ENCODE measurements at places on chromosomes 3 and 15.

GRCh38 chr15:62779036-62779770, 263.3 kb upstream of the TPM1 start:
- H3K27me3 ChIP-seq: no peaks in the 10 kb centered on the region
- H3K27ac ChIP-seq: no peak overlapping the region
- H3K36me3 ChIP-seq: peaks cover 4% of the 10 kb centered on the region
- no peak for DNase-seq
- H3K4me1 ChIP-seq: peaks cover 8% of the 10 kb centered on the region

DNA sequence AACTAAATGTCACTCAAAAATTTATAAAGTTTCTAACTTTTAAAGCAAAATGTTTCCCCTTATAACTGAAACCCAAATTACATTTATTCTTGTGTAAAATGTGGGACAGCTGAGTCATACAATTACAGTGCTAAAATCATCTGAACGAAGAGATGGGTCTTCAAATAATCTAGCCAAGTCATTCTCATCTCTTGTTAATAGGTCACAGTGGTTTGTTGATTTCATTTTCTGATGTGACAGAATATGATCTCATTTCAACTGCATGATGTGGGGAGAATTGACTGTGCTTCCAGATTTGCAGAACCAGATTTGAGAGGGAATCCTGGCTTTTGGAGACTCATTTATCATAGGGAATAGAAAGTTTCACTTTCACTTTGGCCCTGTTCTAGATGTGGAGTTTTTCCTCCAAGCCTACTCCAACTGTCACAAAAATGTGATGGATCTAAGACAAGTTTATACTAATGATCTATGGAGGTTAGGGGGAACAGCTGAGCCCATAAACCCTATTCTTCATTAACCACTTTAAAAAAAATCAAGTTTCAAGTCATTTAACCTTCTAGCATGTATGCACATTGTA, 685.0 kb downstream of the PDCD6IP start:
- H3K27me3 ChIP-seq: no peaks in the 10 kb centered on the region
- peak overlapping the region; percentile 32 for H3K4me3 ChIP-seq
- H3K36me3 ChIP-seq: no peaks in the 10 kb centered on the region
- no peaks in the 10 kb centered on the region for H3K4me1 ChIP-seq
- DNase-seq: no peak
- H3K27ac ChIP-seq: no peak overlapping the region

DNA sequence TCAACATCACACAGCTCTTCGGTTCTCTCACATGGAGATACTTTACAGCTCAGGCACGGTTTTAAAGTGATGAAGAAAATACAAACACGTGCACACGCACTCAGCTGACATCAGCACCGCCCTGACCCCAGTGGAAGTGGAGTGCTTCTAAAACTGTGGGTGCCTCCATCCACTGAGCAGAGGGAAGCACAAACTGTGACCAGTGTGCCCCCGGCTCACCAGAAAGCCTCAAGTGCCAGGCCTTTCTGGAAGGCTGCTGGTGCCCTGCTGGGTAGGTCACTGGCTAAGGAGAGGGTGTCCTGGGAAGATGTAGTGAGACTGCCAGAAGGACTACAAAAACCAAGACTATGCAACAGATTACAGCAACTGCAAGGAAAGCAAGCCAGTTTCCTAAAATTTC, 78.5 kb downstream of the OCA2 start:
- no peak overlapping the region for H3K4me3 ChIP-seq
- DNase-seq: no peak
- no peak overlapping the region for H3K27ac ChIP-seq
- H3K27me3 ChIP-seq: no peaks in the 10 kb centered on the region

DNA sequence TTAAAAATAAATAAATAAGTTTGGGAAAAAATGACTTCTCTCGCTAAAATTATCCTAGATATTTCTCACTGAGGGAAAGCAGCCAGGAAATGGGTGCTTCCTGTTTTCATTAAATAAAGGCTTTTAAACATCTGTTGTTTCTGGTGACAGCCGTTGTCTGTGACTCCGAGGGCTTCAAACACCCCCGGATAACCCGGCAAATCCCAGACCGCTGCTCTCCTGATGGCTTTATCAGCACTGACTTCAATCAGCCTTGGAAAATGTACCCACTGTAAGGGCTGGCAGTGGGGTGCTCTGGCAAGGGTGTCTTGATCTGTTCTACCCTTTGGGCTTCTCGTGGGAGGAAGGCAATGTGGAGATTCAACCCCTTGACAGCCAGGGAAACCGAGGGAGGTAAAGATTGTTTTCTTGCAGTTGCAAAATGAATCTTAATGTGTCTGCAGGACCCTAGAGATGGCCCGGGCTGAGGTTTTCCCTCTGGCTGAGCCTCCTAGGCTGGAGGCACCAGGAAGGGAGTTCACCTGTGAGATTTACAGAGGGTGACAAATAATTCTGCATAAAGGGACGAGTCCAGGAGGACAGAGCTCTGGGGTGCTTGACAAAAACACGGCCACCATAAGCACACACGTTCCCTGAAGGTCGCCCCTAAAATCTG, 33.6 kb upstream of the SEC13 start:
- no peak overlapping the region for H3K4me3 ChIP-seq
- no peak for DNase-seq
- no peak overlapping the region for H3K27ac ChIP-seq
- no peaks in the 10 kb centered on the region for H3K36me3 ChIP-seq
- peaks cover 4% of the 10 kb centered on the region for H3K4me1 ChIP-seq

- H3K27ac ChIP-seq: no peak overlapping the region
- H3K27me3 ChIP-seq: no peaks in the 10 kb centered on the region
- no peak for DNase-seq
- H3K4me1 ChIP-seq: no peaks in the 10 kb centered on the region
- peaks cover 34% of the 10 kb centered on the region for H3K36me3 ChIP-seq
Observed at GRCh38 chr3:130687327-130687726, 59.3 kb downstream of the PIK3R4 start.

DNA sequence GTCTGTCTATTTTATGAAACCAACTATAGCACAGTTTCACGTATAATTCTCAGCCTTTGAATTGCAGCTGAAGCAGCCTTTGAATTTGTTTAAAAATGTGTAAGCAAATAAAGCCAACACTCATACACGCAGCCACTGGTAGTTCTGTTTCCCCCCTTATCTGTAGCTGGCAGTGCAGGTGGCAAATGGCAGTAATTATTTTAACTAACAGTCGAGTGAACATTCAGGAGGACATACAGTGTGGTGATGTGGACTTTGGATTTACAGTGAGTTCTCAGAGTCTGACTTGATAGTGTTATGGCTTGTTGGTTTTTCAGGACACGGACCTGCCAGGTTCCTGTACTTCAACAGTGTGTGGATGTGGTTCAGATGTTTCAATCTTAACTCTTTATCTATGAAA, 64.0 kb upstream of the SKOR1 start:
- no peaks in the 10 kb centered on the region for H3K36me3 ChIP-seq
- DNase-seq: no peak
- H3K4me3 ChIP-seq: no peak overlapping the region

- no peaks in the 10 kb centered on the region for H3K4me1 ChIP-seq
- no peak for DNase-seq
- no peaks in the 10 kb centered on the region for H3K36me3 ChIP-seq
- H3K27ac ChIP-seq: no peak overlapping the region
- H3K27me3 ChIP-seq: no peaks in the 10 kb centered on the region
- H3K4me3 ChIP-seq: no peak overlapping the region
Observed at GRCh38 chr3:27311400-27311799, 57.8 kb downstream of the NEK10 start.

DNA sequence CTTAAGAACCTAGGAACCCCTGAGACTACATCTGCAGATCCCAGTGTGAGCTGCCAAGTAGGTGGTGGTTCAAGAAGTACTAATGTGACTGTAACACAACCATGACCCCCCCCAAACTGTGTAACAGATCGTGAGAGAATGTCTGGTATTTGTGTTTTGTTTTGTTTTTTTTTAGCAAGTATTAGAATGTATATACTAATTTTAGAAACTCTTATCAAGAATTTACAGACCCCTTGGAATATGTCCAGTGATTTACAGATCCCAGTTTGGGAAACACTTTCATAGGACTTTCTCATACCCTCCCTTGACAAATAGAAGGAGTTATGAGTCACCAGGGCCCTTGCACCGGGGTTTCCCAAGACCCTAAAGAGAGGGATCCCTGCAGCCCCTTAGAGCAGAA, 79.8 kb downstream of the SEMA5B start:
- H3K4me1 ChIP-seq: peaks cover 44% of the 10 kb centered on the region
- H3K36me3 ChIP-seq: no peaks in the 10 kb centered on the region
- no peak overlapping the region for H3K4me3 ChIP-seq
- no peaks in the 10 kb centered on the region for H3K27me3 ChIP-seq

DNA sequence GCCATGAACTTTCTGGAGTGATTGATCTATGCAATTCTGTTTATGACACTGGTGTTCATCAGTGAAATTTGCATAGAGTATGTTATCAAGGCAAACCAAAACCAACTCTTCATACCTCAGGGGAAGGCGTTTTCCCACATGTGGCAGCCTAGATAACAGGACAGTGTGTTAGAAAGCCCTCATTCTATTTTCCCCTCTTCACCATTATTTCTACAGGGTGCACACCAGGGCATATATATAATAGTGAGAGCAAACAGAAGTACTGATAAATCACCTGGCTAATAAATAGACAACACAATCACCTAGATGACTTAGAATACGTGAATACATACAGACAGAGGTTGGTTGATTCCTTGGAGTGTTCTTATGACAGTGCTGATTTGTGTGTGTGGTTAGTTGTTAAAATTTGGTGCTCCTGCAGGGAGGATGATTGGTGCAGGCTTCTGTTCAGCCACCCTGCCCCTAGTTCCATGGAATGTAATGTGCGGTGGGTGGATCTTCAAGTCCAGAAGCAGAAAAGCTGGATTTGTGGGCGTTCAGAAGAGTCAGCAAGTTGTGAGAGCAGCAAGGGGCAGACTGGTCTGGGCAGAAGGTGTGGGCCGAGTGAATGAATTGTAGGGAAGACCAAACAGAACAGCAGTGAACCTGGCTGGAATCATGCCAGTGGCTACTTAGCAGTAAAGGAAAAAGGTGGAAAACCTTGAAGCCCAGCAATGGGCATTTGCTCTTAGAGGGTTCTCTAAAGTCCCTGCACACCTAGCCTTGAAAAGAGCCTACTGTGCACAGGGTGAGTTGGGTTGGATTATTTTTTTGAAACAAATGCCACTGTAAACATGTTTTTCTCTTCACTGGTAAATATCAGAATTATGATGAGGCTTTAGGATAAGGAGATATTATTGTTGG, 11.7 kb upstream of the RARRES1 start:
- H3K27me3 ChIP-seq: no peaks in the 10 kb centered on the region
- H3K4me1 ChIP-seq: no peaks in the 10 kb centered on the region
- DNase-seq: no peak

DNA sequence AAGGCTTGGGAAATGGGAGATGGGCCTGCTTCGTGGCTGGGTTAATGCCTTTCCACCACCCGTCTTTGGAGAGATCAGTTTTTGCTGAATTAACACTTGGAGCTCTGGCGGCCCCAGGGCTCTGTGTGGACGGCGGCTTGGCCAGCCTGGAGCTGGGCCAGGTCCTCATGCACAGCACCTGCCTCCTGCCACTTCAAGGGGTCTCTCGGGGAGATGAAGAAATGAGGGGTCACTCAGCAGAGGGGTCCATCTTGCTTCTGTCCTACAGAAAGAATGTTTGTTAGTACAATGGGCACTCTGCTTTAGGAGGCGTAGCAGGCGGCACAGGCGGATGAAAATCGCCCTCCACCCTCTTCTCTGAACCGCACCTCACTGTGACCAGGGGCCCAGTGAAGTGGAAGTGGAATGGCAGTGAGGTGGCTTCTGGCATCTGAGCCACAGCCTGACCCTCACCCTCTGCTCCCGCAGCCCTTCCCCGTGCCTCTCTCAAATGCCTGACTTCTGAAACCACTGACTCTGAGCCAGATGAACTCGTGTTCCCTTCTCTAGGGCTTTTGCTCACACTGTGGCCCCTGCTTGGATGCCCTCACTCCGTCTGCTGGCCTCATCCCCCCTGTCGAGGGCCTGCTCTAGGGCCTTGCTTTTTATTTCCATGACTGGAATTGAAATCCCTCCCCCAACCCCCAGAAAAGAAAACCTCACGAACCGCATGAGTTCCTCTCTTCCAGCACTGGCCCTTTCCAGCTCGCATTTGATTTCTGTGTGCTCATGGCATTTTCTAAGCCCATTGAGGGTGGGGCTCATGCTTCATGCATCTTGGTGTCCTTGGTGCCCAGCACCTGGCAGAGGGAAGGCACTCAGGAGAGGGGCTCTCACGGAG, 42.2 kb downstream of the CHDH start:
- H3K27me3 ChIP-seq: no peaks in the 10 kb centered on the region
- no peak overlapping the region for H3K4me3 ChIP-seq
- no peaks in the 10 kb centered on the region for H3K36me3 ChIP-seq
- H3K4me1 ChIP-seq: peaks cover 15% of the 10 kb centered on the region
- peak; percentile 49 for DNase-seq

DNA sequence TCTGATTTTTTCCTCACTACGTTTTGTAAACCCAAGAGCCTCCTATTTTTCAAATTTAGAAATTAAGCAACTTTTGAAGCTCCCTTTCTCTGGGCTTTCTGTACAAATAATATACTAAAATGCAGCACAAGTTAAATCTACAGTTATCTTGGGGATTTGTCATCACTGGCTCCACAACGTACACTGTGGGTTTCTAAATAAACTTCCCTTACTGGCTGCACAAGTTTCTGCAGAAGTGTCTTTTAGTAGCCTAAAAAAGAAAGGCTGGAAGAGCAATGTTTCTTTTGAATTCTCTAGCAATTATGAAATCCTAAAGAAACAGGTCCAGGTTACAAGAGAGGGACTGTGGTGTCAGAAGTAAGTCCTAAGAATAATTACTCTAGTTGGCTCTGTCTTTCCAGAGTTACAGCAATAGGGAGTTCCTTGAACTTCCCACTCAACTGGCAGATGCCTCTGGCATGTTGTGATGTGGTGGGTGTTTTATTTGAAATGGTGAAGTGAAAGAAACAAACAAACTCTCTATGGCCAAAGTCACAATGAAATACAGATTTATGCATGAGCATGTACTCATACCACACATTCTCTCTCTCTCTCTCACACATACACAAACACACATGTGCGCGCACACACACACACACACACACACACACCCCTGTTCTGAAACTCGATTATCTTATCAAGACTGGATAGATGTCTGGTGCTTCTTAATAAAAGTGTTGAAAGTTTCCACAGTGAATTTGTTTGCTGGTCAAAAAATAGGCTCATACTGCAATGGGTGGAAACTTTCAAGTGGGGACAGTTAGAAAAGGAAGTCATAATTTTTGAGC, 198.2 kb downstream of the SSR3 start:
- no peaks in the 10 kb centered on the region for H3K27me3 ChIP-seq
- no peak overlapping the region for H3K27ac ChIP-seq
- H3K36me3 ChIP-seq: no peaks in the 10 kb centered on the region
- no peak overlapping the region for H3K4me3 ChIP-seq

GRCh38 chr3:106347350-106347749, 478.5 kb upstream of the CBLB start:
- DNase-seq: no peak
- no peaks in the 10 kb centered on the region for H3K36me3 ChIP-seq
- H3K27me3 ChIP-seq: no peaks in the 10 kb centered on the region
- H3K4me3 ChIP-seq: no peak overlapping the region

GRCh38 chr3:87437765-87438164, 161.4 kb upstream of the POU1F1 start:
- no peaks in the 10 kb centered on the region for H3K36me3 ChIP-seq
- H3K4me3 ChIP-seq: no peak overlapping the region
- no peaks in the 10 kb centered on the region for H3K27me3 ChIP-seq
- no peaks in the 10 kb centered on the region for H3K4me1 ChIP-seq
- H3K27ac ChIP-seq: no peak overlapping the region
- DNase-seq: no peak

All from tibial artery (tissue), 4 donors.